ENCODE measurements at places on chromosomes 12 and 14.

GRCh38 chr14:88668448-88669116 is 105.7 kb downstream of the ZC3H14 start:
- DNase-seq = no peak

DNA sequence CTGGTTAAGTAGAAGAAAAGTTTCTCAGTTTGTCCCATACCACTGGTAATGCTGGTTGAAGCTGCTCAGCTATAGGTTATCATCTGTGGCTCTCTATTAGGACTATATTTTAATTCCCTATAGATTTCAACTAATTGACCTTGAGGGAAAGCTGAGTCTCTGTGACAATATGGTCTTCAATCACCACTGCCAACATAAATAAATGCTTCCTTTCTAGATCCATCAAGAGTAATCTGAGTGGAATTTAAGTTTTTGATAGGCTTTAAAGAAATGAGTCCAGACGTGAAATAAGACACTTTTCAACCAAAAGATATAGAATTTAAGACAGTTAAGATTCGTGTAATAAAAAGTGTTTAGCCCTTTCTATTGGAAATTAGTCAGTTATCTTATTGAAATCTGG is 63.5 kb upstream of the MYF6 start:
- no peak for DNase-seq

DNA sequence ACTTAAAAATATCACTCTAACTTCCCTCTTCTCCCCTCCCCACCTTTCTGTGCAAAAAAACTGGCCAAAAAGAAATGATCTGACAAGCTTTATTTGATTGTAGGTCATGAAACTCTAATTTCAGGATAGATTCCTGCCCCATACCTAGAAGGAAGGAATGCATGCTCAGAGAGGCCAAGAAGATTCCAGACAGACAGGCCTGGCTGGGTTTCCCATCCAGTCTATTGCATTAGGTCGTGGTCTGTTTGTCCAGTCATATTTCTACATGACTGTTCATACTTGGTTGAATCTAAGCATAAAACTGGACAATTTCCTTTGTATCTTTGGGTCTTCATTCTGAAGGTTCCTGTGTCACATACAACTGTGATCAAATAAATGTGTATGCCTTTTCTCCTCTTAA is 20.0 kb upstream of the SLC15A5 start:
- DNase-seq = no peak

GRCh38 chr12:92439420-92439805 is 263.4 kb upstream of the PLEKHG7 start:
- peak; percentile 48 for DNase-seq

DNA sequence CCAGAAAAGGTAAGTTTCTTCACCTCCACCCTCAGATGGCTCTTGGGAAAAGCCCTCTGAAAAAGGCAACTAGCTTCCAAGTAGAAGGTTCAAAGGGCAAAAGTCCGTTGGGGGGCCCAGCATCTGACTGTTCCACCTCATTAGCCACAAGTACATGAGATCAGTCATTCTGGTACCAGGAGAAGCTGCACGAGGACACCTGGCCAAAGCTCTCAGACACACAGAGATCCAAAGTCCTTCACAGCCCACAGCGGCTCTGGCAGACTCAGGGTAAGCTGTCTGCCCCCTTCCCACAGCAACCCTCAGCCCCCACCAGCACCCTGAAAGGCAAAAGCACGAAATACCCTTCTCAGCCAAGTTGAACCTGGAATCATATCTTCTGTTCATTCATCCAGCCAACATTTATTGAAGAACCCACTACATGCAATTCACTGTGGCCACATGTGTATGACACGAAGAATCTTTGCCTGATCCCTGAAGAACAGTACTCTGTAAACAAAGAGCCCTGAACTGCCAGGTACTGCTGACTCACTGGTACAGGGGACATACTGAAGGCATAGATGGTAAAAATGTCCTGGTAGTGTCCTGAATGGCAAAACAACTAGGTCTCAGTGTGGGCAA is 19.0 kb downstream of the SLC7A7 start:
- DNase-seq = no peak

- DNase-seq = peak; percentile 10
These were observed 100.2 kb downstream of the SYNE2 start for GRCh38 chr14:63952933-63953437.

- DNase-seq = no peak
These were observed 5.8 kb upstream of the NEMF start for GRCh38 chr14:49858383-49858782.

DNA sequence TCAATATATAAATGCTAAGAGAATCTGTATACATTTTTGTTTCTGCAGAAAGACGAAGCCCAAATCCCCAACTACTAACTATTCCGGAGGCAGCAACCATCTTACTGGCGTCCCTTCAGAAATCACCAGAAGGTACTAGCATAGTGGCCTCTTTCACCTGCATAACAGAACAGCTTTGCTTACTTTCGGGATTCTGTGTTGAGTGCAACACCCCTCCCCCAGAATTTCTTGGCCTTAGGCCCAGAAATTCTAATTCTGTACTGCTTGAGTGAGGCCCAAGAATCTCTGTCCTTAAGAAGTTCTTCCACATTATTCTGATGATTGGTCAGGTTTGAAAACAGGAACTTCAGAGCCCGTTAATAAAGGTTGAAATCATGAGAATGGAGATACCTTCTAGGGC is 2.9 kb downstream of the SPX start:
- DNase-seq = no peak

GRCh38 chr12:6323995-6324711 is 13.7 kb downstream of the PLEKHG6 start:
- no peak for DNase-seq

- DNase-seq = peak; percentile 43
These were observed 12.5 kb downstream of the ISM2 start for GRCh38 chr14:77485901-77486678.

- DNase-seq = no peak
These were observed 245.2 kb downstream of the AACS start for GRCh38 chr12:125310461-125310860.

All from AG09309 (cell line).